A673 (cell line): ENCODE measurements at places on chromosomes 5 and 9. TPM values are rescaled to one million over a fixed set of nuclear protein-coding genes. Genes with fewer than 3 reads are reported as not detected.

Gene ANGPTL2
- 2.5 and 4.4 TPM in 2 replicates for total RNA-seq

DNA sequence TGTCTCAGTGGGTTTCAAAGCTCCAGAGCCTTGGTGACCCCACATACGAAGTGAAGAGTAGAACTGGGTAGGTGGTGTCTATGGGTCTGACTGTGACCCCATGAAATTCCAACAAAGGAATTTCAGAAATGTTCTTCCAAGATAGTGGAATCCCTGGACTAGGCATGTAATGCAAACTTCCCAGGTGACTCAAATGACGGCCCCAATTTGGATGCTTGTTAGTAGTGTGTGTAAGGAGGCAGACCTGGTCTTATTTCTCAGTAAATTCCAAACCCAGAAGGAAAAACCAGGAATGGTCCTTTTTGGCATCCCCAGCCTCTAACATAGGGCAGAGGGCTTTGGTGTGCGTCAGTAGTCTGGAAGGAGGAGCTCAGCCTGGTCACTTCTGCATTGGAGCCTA, 43.6 kb upstream of the ABCA1 start:
- no peak for DNase-seq

DNA sequence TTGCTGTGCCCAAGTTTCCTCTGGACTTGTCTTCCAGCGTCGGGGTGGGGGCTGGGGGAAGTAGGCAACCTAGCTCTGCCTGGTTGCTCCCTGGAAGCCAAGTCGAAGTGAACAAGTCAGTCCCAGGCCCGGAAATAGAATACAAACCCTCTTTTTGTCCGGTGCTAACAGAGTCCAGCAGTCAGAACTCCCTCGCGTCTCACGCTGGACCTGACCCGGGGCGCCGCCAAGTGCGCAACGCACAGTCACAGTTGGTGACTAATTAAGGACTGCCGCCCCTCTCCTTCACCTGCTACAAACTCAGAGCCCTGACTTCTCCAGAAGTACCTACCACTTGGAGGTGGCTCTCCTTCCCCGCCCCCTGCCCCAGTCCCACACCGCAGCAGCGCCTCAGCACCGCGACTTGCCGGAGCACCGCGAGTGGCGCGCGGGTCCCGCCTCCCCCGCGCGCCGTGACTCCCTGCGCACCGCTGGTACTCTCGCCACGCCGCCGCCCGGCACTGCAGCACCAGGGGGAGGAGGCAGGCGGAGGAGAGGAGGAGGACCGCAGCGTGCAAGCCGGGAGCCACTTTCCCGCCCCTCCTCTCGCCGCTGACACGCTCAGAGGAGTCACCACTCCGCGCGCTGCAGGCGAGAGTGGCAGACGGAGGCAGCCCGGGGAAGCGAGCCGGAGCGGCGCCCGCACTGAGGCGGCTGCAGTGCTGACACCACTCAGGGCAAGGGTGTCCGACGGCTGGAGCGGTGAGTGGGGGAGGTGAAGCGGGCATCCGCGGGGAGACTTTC, at the start of gene SV2C:
Gene SV2C, plus strand, starts transcription at position 612 of the 783 bp plus-strand sequence. CDS start 48,368 bp downstream, outside the sequence.
- peak; percentile 52 for DNase-seq

DNA sequence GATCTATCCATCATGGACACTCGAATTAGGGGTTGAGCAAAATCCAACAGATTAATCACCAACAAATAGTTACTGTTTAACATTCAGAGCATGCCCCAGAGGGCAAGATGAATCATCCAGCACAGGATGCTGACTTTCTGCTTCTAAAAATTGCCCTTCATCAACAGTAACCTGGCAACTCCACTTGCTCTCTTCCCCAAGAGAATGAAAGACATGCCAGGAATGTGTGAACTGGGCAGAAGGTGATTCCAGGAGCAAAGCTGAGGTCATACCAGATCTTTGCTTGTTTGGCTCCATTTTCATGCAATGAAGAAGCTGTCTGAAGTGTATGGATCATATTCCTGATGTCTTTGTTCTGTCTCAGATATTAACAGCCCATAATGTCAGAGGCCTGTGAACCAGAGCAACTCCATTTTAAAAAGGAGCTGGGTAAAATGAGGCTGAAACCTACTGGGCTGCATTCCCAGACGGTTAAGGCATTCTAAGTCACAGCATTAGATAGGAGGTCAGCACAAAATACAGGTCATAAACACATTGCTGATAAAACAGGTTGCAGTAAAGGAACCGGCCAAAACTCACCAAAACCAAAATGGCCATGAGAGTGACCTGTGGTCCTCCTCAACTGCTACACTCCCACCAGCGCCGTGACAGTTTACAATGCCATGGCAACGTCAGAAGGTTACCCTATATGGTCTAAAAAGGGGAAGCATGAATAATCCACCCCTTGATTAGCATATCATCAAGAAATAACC, 2.5 kb upstream of the ZNF367 start:
- DNase-seq = peak; percentile 61

Gene SPOUT1
- 66.4 and 67.6 TPM in 2 replicates for total RNA-seq

- DNase-seq = no peak
These were observed 3.2 kb downstream of the AGTPBP1 start for GRCh38 chr9:85738509-85738908.

DNA sequence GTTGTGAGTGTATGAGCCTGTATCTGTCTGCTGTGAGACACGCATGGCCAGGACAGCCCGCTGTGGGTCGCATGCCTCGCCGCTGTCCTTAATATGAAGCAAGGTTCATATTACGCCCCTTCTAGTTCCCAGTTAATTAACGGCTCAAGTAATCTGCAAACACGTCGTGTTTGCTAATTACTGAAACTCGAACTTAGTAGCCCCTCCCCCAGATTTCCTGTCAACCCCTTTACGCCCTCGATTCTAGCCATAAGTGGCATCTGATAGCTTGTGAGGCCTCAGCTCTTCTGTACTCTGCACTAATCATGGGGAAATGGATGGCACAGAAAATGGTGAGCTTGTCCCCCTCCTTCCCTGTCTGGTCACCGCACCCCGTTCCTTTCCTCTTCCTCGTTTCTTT, 116.9 kb upstream of the OTULINL start:
- no peak for DNase-seq
